Progenitor cell of endocrine pancreas (in vitro differentiated cells): ENCODE measurements at places on chromosomes 1 and 21. TPM values are rescaled to one million over a fixed set of nuclear protein-coding genes. Genes with fewer than 3 reads are reported as not detected.

- H3K27ac ChIP-seq = no peak overlapping the region
- H3K36me3 ChIP-seq = no peaks in the 10 kb centered on the region
- DNase-seq = no peak
- H3K27me3 ChIP-seq = no peaks in the 10 kb centered on the region
- no peaks in the 10 kb centered on the region for H3K4me1 ChIP-seq
Measured at GRCh38 chr1:188140958-188141357, 1312.2 kb downstream of the PLA2G4A start.

- H3K36me3 ChIP-seq = peaks cover 2% of the 10 kb centered on the region
- H3K27ac ChIP-seq = no peak overlapping the region
- no peaks in the 10 kb centered on the region for H3K4me1 ChIP-seq
- DNase-seq = no peak
- H3K27me3 ChIP-seq = no peaks in the 10 kb centered on the region
Measured at GRCh38 chr1:118366286-118366685, 181.3 kb upstream of the SPAG17 start.

DNA sequence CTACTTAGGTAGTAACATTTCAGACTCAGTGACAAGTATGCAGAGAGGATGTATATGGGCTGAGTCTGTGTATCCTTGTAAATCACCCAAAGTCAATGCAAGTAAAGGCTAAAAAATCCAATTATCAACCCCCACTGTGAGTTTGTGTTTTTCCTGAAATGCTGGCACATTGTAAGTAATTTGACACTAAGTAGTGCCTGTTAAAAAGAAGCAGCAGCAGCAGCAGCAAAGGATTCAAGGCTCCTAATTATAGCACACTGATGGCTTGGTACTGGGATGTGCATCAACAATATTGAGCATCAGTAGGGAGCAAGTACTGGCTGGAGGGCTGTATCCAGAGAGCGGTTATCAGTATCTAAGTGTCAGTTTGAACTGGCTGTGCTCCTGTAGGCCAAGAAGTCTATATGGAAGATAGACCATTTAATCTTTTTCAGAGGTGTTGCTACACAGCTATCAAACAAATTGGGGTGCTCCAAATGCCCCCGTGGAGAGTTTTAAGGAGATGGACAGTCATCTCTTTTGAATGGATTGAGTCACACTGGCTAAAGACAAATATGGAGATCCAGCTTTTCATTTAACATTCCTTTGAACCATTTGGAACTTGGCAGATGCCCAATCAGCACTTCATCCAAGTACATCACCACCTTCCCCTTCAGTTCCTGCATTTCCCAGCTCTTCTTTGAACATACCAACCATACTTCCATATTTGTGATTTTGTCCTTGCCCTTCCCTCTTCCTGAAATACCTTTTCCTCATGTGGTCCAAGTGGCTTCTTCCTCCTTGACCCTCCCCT is 241.2 kb upstream of the ST6GALNAC5 start:
- H3K4me1 ChIP-seq = no peaks in the 10 kb centered on the region
- no peak overlapping the region for H3K4me3 ChIP-seq
- no peaks in the 10 kb centered on the region for H3K36me3 ChIP-seq
- H3K27ac ChIP-seq = no peak overlapping the region
- H3K27me3 ChIP-seq = no peaks in the 10 kb centered on the region
- no peak for DNase-seq

- H3K36me3 ChIP-seq = peaks cover 46% of the 10 kb centered on the region
- no peak overlapping the region for H3K4me3 ChIP-seq
- no peak for DNase-seq
- peaks cover 22% of the 10 kb centered on the region for H3K4me1 ChIP-seq
Measured at GRCh38 chr1:54857746-54858561, 29.0 kb downstream of the DHCR24 start.

DNA sequence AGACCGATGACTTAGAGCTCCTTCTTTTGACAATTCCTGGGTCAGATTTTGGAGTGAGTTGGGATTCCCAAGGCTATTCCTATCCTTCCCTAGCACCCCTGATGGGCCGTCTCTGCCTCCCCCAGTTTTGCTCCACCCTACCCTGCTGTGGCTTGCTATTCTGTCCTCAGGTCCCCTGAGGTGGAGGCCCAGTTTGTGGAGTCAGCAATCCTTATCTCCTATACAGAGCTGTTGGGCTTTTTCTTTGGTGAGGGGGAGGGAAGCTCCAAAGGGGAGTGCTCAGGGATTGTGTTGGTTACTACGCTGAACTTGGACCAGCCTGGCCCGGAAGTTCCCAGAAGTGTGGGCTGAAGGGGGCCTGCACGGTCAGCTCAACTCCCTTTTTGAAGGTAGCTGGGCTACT is 7.6 kb downstream of the SESN2 start:
- H3K27ac ChIP-seq = peak overlapping the region; percentile 73
- no peaks in the 10 kb centered on the region for H3K27me3 ChIP-seq
- no peak overlapping the region for H3K4me3 ChIP-seq
- H3K36me3 ChIP-seq = peaks cover 7% of the 10 kb centered on the region
- no peak for DNase-seq

DNA sequence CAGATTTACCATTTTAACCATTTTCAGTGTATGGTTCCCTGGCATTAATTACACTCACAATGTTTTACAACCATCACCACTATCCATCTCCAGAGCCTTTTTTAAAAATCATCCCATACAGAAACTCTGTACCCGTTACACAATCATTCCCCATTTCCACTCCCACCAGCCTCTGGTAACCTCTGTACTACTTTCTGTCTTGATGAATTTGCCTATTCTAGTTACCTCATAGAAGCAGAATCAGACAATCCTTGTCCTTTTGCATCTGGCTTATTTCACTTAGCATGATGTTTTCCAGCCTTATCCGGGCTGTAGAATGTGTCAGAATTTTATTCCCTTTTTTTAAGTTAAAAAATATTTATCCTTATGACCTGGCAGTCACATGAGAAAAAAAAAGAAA is 33.0 kb downstream of the PGM1 start:
- no peak overlapping the region for H3K27ac ChIP-seq
- no peak for DNase-seq
- H3K36me3 ChIP-seq = peaks cover 8% of the 10 kb centered on the region
- no peaks in the 10 kb centered on the region for H3K27me3 ChIP-seq
- no peak overlapping the region for H3K4me3 ChIP-seq
- peaks cover 33% of the 10 kb centered on the region for H3K4me1 ChIP-seq

- no peaks in the 10 kb centered on the region for H3K36me3 ChIP-seq
- no peaks in the 10 kb centered on the region for H3K27me3 ChIP-seq
- no peak for DNase-seq
- no peak overlapping the region for H3K4me3 ChIP-seq
Measured at GRCh38 chr1:56179543-56179942, 399.8 kb downstream of the PLPP3 start.

- peaks cover 4% of the 10 kb centered on the region for H3K4me1 ChIP-seq
- no peak overlapping the region for H3K4me3 ChIP-seq
- no peak overlapping the region for H3K27ac ChIP-seq
Measured at GRCh38 chr1:240391660-240392260, 220.2 kb downstream of the GREM2 start.

- H3K27me3 ChIP-seq = no peaks in the 10 kb centered on the region
- DNase-seq = no peak
- H3K4me1 ChIP-seq = peaks cover 25% of the 10 kb centered on the region
Measured at GRCh38 chr1:43653339-43653738, 3.4 kb downstream of the KDM4A start.

DNA sequence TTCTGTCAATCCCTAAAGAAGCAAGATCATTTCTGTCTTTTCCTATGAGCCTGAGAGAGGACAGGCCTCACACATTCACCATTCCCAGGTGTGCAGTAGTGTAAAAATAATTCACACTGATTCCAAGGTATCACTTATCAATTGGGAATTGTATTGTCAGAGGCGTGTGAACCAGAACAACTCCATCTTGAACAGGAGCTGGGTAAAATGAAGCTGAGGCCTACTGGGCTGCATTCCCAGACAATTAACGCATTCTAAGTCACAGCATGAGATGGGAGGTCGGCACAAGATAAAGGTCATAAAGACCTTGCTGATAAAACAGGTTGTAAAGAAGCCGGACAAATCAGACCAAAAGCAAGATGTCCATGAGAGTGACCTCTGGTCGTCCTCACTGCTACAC is 239.2 kb downstream of the SMYD3 start:
- H3K36me3 ChIP-seq = no peaks in the 10 kb centered on the region
- H3K4me1 ChIP-seq = peaks cover 4% of the 10 kb centered on the region
- no peak for DNase-seq
- no peaks in the 10 kb centered on the region for H3K27me3 ChIP-seq
- H3K27ac ChIP-seq = no peak overlapping the region

GRCh38 chr1:47906009-47906432 is 91.2 kb downstream of the TRABD2B start:
- no peaks in the 10 kb centered on the region for H3K27me3 ChIP-seq
- no peak overlapping the region for H3K27ac ChIP-seq
- H3K36me3 ChIP-seq = no peaks in the 10 kb centered on the region
- no peak for DNase-seq

GRCh38 chr1:235073968-235074522 is 54.6 kb downstream of the TOMM20 start:
- H3K27ac ChIP-seq = peak overlapping the region; percentile 91
- H3K4me3 ChIP-seq = no peak overlapping the region
- no peaks in the 10 kb centered on the region for H3K27me3 ChIP-seq
- peaks cover 35% of the 10 kb centered on the region for H3K4me1 ChIP-seq
- no peaks in the 10 kb centered on the region for H3K36me3 ChIP-seq

DNA sequence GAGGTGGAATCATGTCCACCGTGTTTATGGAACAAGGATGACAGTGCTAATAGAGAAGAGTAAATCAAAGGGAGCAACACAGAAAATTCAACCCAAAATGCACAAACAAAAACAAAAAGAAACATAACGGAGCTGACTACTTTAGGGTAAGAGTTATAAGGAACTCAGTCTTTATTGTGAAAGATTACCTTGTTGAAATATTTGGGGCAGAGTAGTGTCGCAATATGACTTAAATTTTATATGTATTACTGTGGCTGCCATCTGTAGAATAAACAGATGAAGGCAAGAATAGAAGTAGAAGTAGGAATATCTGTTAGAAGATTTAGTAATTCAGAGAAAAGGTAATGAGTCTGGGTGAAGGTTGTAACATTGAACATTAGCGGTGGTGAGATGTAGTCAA is 913.9 kb downstream of the BRINP3 start:
- H3K27me3 ChIP-seq = no peaks in the 10 kb centered on the region
- H3K36me3 ChIP-seq = no peaks in the 10 kb centered on the region
- H3K27ac ChIP-seq = no peak overlapping the region

EDN2 gene
- total RNA-seq = not detected in 2 replicates

PROK1 gene
- not detected in 2 replicates for total RNA-seq

EXTL1 gene
- total RNA-seq = 3.6 and 4.1 TPM in 2 replicates

PBXIP1 gene
- total RNA-seq = 69.1 and 69.5 TPM in 2 replicates

HSPG2 gene
- 656 and 657 TPM in 2 replicates for total RNA-seq

HOOK1 gene
- total RNA-seq = 51.2 and 56.1 TPM in 2 replicates

GPR61 gene
- 0.53 TPM in 1 of 2 replicates, not detected in the other for total RNA-seq

PRDM16 gene
- 68.7 and 69.1 TPM in 2 replicates for total RNA-seq

CELA2A gene
- not detected in 2 replicates for total RNA-seq

SPRR5 gene
- not detected in 2 replicates for total RNA-seq

NHLH2 gene
- total RNA-seq = 0.20 and 0.29 TPM in 2 replicates
